ENCODE measurements at places on chromosomes 12 and 14.

- no peak for DNase-seq
Observed at GRCh38 chr12:105956662-105957457, 181.9 kb downstream of the NUAK1 start.

DNA sequence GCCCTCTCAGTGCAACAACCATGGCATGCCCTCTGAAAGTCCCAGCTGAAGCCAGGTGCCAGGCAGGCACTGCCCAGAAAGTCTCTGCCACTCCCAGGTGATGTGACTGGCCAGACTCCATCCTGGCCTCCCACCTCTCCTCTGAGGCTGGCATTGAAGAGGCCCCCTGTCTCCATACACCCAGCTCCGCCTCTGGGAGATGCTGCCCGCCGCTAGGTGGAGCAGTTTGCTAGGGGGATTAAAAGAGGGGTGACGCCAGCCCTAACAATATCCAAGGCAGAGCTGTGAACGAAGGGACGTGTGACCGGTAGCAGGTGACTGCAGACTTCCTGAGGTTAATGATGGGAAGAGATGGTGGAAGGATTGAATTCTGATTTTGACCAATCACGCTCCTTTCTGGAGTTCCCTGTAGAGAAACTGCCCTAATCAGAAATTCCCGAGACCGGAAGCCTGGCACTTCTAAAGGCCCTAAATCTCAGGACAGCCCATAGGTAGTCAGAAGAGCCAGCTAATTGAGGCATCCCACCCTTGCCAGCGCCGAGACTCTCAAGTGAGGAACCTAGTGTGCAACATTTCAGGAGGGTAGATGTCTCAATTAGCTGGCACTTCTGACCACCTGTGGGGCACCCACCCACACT, 8.3 kb upstream of the PLEK2 start:
- DNase-seq: no peak

DNA sequence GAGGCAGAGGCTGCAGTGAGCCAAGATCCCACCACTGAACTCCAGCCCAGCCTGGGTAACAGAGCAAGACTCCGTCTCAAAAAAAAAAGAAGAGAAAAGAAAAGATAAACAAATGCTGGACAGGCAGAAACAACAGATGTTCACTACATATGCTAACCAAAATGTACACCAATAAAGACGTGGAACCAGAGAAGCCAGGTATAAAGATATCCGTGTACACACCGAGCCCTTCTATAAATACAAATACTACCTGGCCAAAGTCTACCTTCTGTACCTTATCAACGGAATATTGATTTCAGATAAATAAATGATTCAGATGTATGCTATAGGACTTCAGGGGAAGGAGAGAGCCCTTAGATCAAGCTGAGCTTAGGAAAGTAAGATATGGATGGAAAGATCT, 10.8 kb upstream of the KRT8 start:
- DNase-seq: no peak

GRCh38 chr12:93813972-93814821, 137.0 kb downstream of the CRADD start:
- no peak for DNase-seq

DNA sequence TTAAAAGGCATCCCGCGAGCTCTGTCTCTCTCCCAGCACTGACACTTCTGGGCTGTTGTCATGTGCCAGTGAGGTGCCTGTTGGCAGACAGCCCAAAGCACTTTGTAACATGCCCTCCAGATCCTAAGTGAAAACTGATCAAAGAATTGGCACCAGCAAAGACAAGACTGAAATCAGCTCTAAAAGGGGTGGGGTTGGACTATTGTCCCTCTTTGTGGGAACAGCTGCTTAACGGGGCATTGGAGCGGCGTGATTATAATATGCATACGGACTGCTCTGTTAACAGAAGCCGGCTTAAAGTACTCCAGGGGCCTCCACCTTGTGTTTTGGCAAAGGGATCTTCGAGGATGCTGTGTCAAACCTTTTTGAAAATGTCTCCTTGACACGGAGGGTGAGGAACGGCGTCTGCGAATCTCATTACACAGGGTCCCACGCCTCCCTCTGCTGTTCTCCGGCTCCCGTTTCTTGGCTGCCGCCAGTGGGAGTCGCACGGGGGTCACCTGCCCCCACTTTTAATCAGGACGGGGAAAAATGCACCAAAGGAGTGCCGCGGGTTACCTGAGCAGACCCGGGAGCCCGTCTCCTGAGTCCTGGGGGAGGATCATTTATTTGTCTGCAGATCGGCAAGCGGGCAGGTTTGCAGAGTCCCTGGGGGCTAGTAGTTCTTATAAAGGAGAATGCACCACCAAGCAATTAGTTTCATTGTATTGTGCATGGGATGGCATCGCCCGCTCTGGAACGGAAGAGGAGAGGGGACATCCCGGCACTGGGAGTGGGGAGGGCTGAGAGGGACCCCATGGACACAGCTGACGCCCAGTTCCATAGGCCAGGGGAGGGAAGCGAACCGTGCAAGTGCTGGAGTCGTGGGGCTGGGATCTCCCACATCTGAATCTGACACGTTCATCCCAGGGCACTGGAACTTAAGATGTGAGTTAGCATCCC, 44.3 kb downstream of the SPRING1 start:
- no peak for DNase-seq

DNA sequence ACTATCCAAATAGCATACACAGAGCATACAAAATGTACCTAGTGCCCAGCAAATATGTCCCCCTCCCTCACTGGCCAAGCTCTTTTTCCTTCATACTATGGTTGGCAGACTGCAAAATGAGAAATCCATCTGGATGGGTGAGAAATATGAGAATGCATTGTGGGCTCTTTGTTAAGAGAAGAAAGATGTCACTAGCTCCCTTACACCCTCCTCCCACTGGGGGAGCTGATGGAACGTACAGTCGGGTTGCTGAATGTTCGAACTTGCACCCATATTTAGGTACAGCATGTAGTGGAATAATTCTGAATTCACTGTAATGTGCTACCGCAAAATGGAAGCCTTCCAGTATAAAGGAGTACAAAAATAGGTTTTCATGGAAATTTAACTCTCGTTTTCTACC, 377.4 kb downstream of the GRIN2B start:
- DNase-seq: no peak
